Thoracic aorta (tissue), 2 donors: ENCODE measurements at places on chromosomes 5 and 9. TPM values are rescaled to one million over a fixed set of nuclear protein-coding genes. Genes with fewer than 3 reads are reported as not detected.

FAM163B gene
- total RNA-seq = not detected

MRPL22 gene
- total RNA-seq = 12.0 TPM

CSF1R gene
- 76.3 TPM for total RNA-seq

SPINK1 gene
- 3.4 TPM for total RNA-seq

RBM22 gene
- 37.8 TPM for total RNA-seq

ADAMTSL2 gene
- 5.5 TPM for total RNA-seq

JAKMIP2 gene
- total RNA-seq = 1.6 TPM

CDO1 gene
- 132 TPM for total RNA-seq

HSD17B3 gene
- total RNA-seq = 4.9 TPM

CAMK2A gene
- total RNA-seq = not detected

SLCO6A1 gene
- not detected for total RNA-seq

ALG2 gene
- 19.8 TPM for total RNA-seq

PGM5 gene
- total RNA-seq = 79.3 TPM
